Kidney (tissue), 22 donors: ENCODE measurements at places on chromosomes 6 and 20. TPM values are rescaled to one million over a fixed set of nuclear protein-coding genes. Genes with fewer than 3 reads are reported as not detected.

Gene EFCAB8
- total RNA-seq = 0.13 TPM

Gene STXBP5
- total RNA-seq = 13.6 TPM

Gene LAMP5
- total RNA-seq = 0.82 TPM

Gene ABRACL
- total RNA-seq = 24.9 TPM

Gene OOEP
- total RNA-seq = 0.35 TPM

Gene DEFB132
- total RNA-seq = not detected

Gene NMBR
- total RNA-seq = not detected

Gene CALHM4
- not detected for total RNA-seq

GRCh38 chr6:154257067-154257466 is 99.5 kb downstream of the IPCEF1 start:
- H3K36me3 ChIP-seq = no peaks in the 10 kb centered on the region
- peak; percentile 45 for DNase-seq
- H3K27me3 ChIP-seq = no peaks in the 10 kb centered on the region
- no peaks in the 10 kb centered on the region for H3K4me1 ChIP-seq
- H3K27ac ChIP-seq = no peak overlapping the region
- no peak overlapping the region for H3K4me3 ChIP-seq

DNA sequence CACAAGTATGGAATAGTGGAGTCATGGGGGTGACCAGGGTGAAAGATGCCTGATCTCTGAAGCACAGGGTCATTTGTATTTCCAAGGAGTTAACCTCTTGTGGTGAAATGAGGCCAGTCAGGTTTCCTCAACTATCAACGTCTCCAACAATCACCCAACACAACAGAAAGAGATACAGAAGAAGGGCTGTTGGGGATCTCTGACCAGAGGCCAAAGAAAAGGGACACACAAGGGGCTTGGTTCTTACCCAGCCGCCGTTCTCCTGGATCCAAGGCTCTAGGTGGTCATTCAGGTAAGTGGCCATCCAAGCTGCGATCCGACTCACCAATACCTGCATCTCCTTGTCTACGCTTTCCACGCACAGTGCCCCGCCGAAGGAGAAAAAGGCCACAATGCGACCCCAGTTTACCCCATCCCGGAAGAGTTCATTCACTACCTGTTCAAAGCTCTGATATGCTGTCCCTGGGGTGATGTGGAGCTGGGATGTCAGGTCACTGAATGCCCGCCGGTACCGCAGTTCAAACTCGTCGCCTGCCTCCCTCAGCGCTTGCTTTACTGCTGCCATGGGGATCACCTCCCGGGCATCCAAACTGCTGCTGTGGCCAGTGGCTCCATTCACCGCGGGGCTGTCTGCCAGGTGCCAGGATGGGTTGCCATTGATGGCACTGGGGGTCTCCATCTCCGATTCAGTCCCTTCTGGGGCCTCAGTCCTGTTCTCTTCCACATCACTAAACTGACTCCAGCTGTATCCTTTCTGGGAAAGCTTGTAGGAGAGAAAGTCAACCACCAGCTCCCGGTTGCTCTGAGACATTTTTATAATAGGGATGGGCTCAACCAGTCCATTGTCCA is 1.0 kb downstream of the BCL2L1 start:
- peaks cover 4% of the 10 kb centered on the region for H3K4me1 ChIP-seq
- peak overlapping the region; percentile 85 for H3K4me3 ChIP-seq
- H3K27ac ChIP-seq = peak overlapping the region; percentile 98
- no peak for DNase-seq

GRCh38 chr6:147961481-147962141 is 381.0 kb upstream of the SASH1 start:
- H3K27me3 ChIP-seq = no peaks in the 10 kb centered on the region
- no peaks in the 10 kb centered on the region for H3K36me3 ChIP-seq
- DNase-seq = no peak
- H3K27ac ChIP-seq = no peak overlapping the region
- no peaks in the 10 kb centered on the region for H3K4me1 ChIP-seq

- H3K27ac ChIP-seq = no peak overlapping the region
- no peak overlapping the region for H3K4me3 ChIP-seq
- DNase-seq = no peak
- H3K27me3 ChIP-seq = no peaks in the 10 kb centered on the region
- no peaks in the 10 kb centered on the region for H3K4me1 ChIP-seq
These were observed 17.0 kb upstream of the RNF182 start for GRCh38 chr6:13907614-13908215.

GRCh38 chr20:48298851-48299484 is 513.7 kb upstream of the SULF2 start:
- no peaks in the 10 kb centered on the region for H3K36me3 ChIP-seq
- no peak overlapping the region for H3K27ac ChIP-seq
- H3K4me3 ChIP-seq = no peak overlapping the region
- peaks cover 5% of the 10 kb centered on the region for H3K4me1 ChIP-seq
- no peaks in the 10 kb centered on the region for H3K27me3 ChIP-seq

- H3K27ac ChIP-seq = no peak overlapping the region
- H3K36me3 ChIP-seq = no peaks in the 10 kb centered on the region
These were observed 259.2 kb downstream of the PRKN start for GRCh38 chr6:162468326-162468725.

DNA sequence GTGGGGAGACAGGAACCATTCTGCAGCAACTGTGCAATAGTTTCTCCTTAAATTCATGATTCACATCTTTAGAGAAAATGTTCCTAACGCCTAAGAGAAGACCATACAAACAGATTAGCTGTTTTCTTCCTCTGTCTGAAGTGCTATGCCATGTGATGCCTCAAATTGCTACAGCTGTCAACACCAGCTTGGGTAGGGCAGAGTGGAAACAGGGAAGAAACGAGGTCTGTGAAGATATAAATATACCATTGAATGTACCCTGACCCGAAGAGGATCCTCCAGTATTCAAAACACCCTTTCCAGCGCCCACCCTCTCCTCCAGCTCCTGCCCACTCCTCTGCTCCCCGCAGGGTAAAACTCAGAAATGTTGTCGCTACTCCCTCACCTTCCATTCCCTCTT is 40.3 kb upstream of the PRND start:
- no peaks in the 10 kb centered on the region for H3K4me1 ChIP-seq
- no peak for DNase-seq
- no peaks in the 10 kb centered on the region for H3K36me3 ChIP-seq
- no peak overlapping the region for H3K4me3 ChIP-seq
- H3K27me3 ChIP-seq = no peaks in the 10 kb centered on the region
